ENCODE measurements at places on chromosomes 7 and 10.

DNA sequence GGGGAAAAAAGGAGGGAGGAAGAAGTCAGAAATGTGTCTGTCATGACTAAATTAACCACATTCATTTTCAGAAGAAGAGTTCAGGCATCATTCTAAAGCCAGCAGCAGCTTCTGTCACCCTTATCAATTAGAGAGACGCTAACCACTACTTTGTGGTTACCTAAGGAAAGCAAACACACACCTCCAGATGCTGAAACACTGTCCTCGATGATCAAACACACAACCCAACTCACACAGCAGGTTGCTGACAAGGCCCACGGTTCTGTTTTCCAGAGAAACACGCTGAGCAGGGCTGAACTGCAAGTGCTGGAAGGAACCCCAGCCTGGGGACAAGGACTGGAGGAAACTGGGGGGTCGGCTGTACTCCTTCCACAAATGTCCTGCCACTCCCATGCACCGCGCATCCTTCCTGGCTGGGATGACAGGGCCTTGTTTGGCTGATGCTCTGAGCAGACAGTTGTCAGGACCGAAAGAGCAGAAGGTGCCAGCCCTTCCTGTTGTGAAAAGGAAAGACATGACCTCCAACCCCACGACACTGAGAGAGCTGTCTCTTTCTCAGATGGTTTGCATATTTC, 36.6 kb downstream of the PRKCQ start:
- DNase-seq: no peak

DNA sequence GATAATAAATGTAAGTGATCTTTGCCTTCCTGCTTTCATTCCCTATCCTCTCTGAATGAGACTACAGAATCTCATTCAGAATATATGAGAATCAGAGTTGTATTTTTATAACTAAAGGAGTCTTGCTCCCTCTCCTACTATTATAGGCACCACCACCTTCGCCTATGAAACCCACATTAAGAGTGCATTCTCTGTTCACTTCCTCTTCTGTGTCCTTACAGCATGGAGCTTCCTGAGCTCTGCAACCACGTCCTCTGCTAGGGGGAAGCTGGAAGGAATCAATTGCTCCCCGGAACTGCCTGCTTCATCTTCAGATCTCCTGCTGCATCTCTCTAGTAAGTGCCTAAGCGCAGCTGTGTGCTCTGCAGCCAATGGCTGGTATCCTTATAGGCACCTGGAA, 820.7 kb downstream of the GRID1 start:
- no peak for DNase-seq

GRCh38 chr7:29349362-29349761, 154.8 kb downstream of the CHN2 start:
- DNase-seq: no peak

DNA sequence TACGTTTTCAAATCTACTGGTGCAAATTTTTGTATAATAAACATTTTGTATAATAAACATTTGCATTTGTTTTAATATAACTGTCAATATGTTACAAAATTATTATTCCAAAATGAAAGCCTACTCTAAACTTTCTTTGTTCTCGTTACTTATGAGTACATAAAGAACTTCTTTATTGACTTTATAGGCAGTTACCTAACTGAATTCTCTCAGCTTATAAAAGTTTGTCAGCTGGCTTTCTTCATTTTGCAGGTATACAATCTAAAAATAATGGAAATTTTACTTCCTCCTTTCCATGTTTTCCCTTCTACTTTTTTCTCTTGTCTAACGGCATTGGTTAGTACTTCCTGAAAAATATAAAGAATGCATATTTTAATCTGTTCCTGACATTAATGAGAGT, 137.1 kb downstream of the CHCHD3 start:
- DNase-seq: no peak

DNA sequence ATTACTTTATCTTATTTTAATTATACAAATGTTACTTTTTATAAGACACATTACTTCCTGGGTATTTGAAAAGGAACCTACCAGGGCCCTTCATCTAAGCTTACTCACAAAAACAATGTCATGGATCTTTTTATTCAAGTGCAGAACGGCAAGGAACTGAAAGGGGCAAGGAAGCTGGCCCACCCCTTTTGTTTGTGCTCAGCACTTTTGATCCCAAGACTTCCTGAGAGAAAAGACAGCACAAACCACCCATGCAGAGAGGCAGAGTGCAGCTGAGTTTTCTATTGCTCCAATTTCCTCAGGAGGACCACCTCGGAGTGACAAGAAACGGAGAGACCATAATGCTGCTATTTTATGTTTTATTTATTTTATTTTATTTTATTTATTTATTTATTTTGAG, 232.0 kb upstream of the NRP1 start:
- DNase-seq: no peak

- no peak for DNase-seq
Measured at GRCh38 chr10:102413806-102414561, 4.6 kb downstream of the PSD start.

DNA sequence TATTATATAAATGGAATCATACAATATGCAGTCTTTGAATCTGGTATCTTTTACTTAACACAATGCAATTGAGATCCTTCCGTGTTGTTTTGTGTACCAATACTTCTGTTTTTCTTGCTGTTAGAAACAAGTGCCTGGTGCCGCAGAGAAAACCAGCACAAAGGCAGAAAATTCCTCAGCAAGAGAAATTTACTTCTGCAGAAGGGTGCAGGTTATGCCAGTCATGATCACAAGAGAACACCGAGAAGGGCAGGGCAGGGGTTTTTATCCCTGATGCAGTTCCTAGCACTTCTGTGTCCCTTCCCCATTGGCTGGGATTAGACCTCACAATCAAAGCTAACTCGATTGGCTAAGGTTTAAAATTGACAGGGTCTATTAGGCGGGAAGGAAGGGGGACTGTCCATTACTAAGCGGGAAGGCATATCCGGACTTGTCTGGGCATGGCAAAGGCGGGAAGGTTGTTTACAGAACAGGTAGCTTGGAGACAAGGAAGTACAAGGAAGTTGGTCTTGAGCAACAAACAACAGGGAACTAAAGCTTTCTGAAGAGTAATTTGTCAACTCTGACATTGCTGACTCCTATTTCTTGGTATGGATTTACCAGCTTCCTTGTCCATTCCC, 2.4 kb upstream of the ZNF33B start:
- no peak for DNase-seq

DNA sequence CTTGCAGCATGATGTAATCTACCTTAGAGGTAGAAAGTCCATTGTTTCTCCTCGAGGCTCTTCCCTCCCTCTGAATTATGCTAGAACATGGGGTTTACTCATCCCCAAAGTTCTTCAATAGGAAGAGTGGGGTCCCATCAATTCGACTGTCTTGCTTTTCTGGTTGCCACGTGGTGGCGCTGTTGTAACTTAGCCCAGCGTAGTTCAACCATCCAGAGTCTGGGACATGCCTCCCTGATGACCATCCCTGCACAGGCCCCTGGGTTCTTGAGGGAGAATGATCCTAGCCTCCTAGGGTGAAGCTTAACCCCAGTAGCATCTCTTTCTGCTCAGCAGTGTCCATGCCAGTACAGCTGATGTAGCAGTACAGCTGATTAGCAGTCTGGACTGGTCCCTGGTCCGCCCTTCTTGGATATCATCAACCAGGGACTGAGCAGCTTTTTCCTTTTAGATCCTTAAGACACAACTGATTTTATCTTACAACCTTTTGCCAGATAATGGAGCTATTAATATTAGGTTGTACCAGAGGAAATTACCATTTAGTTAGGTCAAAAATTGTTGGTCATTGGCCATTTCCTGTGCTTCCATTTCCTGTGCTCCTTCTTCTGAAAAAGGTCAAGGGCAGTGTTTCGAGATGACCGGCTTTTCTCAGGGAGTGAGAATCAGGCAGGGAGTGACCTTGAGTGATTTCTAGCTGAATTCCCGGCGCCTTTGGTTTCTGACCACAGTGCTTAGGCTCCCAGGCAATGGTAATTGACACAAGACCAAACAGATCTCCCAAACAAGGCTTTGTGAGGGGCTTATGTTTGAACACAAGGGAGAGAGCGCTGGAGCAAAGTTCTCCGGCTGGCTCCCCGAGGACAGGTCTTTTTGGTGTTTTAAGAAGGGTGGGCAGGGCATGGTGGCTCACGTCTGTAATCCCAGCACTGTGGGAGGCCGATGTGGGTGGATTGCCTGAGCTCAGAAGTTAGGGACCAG, 65.4 kb downstream of the TACC2 start:
- DNase-seq: no peak

DNA sequence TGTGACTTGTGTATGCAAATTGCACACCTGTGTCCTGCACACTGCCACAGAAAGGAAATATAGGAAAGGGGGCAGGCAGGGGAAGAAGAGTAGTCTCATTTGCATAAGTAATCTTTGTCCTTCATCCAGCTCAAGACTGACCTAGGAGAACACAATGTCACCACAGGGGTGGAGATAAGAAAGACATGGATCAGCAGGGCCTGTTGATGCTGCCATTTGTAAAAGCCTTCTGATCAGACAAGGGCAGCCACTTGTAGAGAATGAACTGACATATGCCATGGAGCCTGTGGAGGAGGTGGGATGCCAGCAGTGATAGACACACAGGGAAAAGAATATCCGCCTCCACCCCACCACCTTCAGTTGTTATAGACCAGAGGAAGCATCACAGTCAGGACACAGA, 528.9 kb downstream of the HTR7 start:
- no peak for DNase-seq

- DNase-seq: no peak
Measured at GRCh38 chr10:25818751-25819150, 115.3 kb upstream of the MYO3A start.

DNA sequence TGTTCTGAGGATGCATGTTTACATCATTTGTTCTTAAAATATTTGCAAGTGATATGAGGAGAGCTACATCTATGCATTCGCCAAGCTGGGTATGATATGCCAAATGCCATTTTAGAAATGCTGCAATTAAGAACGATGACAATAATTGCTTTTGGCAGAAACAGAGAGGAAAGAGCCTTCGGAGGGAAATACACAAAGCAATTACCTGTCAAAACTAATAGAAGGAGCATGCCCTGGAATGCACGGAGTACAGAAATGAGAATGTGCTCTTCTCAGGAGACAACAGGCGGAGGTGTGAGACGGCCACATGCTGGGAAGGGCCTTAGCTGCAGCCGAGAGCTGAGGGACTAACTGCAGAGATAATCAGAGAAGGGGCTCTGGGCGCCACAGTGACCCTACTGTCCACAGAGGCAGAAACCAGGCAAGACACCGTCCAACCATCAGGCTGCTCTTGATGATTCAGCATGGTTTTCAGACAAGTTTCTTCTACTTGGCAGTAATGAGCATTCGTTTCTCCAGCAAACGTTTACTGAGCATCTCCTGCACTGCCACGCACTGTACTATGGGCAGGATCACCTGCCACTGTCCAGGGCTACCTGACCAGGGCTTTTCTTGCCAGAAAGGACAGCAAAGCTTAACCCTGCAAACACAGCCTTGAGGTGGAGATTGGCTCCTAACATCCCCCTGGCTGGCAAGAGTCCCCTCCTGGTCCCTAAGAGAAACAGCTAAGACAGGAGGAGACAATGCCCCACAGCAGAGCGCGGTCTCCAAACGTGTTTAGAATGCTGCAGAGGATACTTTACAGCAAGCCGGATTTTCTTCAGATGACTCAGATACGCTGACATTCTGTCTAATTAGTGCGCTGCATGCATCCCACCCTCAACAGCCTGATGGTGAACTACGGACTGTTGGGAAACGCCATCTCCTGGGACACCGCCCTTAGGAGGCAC, 18.1 kb downstream of the VIPR2 start:
- DNase-seq: no peak

GRCh38 chr10:53276797-53277196, 504.2 kb upstream of the MBL2 start:
- DNase-seq: no peak

DNA sequence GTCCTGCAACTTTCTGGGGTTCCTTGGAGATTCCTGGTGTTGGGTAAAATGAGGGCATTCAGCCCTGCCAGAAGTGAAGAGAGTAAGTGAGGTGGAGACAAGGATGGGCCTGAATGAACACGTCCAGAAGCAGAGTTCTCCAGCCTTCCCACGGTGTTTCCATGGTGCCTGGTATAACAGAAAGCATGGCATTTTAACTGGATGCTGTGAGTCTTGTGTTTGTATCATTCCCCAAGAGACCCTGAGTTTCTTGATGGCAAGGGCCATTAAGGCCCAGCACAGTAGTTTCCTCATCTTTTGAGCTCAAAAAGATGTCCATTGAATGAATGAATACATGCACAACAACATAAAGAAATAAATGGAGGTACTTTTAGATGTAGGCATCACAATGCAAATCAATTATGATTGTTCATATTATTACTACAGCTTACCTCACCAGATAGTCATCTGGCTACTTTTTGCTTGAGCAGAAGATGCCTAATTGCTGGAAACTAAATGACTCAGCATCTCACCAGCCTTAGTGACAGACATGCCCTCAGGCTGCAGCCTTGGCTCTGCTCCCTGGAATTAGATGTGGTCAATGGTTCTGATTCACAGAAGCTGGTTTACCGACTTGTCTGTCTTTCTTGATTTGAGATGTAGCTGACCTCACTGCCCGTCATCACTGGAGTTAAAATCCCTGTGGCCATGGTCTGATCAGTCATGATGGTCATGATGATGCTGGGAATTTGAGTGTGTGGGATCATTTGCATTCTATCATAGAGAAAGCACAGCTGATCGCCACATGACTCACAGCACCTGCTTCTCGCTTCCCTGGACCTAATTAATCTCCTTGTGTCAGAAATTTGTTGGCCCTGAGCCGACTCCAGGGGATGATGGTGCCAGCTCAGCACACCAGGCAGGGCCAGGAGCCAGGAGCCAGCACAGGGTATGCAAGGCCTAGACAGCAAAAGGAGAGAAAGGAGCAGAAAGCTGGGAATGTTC, 83.9 kb downstream of the CXCL12 start:
- DNase-seq: no peak

DNA sequence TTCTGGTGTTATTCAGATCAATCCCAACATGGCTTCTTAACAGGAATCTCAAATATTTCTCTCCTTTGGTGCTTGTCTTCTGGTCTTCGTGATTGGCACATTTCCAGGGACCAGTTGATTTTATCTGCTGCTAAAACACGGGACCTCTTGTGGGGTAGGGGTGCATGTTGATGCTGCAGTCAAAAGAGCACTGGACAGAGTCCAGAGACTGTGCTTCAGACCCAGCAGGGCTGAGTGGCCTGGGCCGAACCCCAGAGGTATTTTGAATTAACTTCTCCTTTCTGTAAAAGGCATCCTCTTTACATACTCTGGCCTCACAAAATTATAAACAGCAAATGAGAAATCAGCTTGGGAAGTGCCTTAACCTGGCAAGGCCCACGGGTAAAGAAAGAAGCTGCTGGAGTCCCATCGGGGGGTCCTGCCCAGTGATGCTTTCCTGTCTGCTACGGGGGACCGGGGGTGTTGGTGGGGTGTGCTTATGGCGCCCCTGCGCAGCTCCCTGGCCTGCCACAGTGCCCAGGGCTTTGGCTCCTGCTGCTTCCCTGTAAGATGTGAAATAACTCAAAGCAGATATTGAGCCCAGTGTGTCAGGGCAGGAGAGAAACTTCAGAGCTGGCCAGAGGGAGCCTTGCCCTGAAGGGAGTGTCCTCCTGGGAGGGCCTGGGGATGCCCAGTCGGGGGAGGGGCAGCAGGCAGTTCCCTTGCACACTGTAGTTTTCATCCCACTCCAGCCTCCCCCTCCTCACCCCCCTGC, 230.5 kb downstream of the TCF7L2 start:
- DNase-seq: no peak
